A549 treated with GW870086 at 1 μM for 4 hours (cell line): ENCODE measurements at places on chromosomes 6 and 20. TPM values are rescaled to one million over a fixed set of nuclear protein-coding genes. Genes with fewer than 3 reads are reported as not detected.

Gene HELZ2
- total RNA-seq: 13.9 to 22.2 TPM (median 21.1 TPM) in 5 replicates

Gene GMEB2
- 8.6 to 10.9 TPM (median 10.3 TPM) in 5 replicates for total RNA-seq

Gene DDX27
- total RNA-seq: 58.3 to 61.2 TPM (median 60.3 TPM) in 5 replicates

Gene ANGPT4
- total RNA-seq: 0.06 to 0.07 TPM in 2 of 5 replicates, not detected in the others

Gene ASIP
- total RNA-seq: not detected in 5 replicates

Gene SNX3
- 73.4 to 115 TPM (median 112 TPM) in 5 replicates for total RNA-seq

Gene ZNF334
- not detected in 5 replicates for total RNA-seq

Gene CTAGE9
- total RNA-seq: not detected in 5 replicates

Gene SYNE1
- 19.9 to 22.4 TPM (median 21.2 TPM) in 5 replicates for total RNA-seq

Gene ENPP1
- 0.87 to 1.6 TPM (median 1.3 TPM) in 5 replicates for total RNA-seq

Gene SLC4A11
- 7.9 to 10.2 TPM (median 9.2 TPM) in 5 replicates for total RNA-seq

Gene MAVS
- 17.4 to 24.6 TPM (median 23.0 TPM) in 5 replicates for total RNA-seq

Gene TNXB
- total RNA-seq: 0.42 to 1.3 TPM (median 0.65 TPM) in 5 replicates

Gene ZKSCAN3
- total RNA-seq: 1.4 to 2.1 TPM (median 2.1 TPM) in 5 replicates

Gene SMOC2
- total RNA-seq: not detected in 5 replicates

Gene BHLHE23
- total RNA-seq: not detected in 5 replicates

Gene DSN1
- 21.4 to 27.4 TPM (median 24.5 TPM) in 5 replicates for total RNA-seq

Gene RIPOR3
- 0.08 TPM in 1 of 5 replicates, not detected in the others for total RNA-seq

Gene ATG5
- total RNA-seq: 21.1 to 26.5 TPM (median 23.6 TPM) in 5 replicates

Gene ELOVL2
- 4.7 to 7.1 TPM (median 6.8 TPM) in 5 replicates for total RNA-seq

Gene DEFB124
- not detected in 5 replicates for total RNA-seq

Gene DYNLT2
- 0.44 to 0.68 TPM (median 0.57 TPM) in 5 replicates for total RNA-seq

Gene OR2B6
- 0.14 to 0.32 TPM (median 0.18 TPM) in 3 of 5 replicates, not detected in the others for total RNA-seq

Gene PEX7
- 4.7 to 6.1 TPM (median 5.1 TPM) in 5 replicates for total RNA-seq

Gene ARMC2
- total RNA-seq: 1.3 to 2.5 TPM (median 1.9 TPM) in 5 replicates

Gene GUCA1A
- not detected in 5 replicates for total RNA-seq

Gene ADAM33
- total RNA-seq: 0.05 to 0.13 TPM (median 0.07 TPM) in 3 of 5 replicates, not detected in the others

Gene TINAG
- total RNA-seq: not detected in 5 replicates

Gene ERVFRD-1
- not detected in 5 replicates for total RNA-seq

Gene SOX18
- total RNA-seq: 1.7 to 2.6 TPM (median 2.2 TPM) in 5 replicates

Gene ULBP3
- 2.9 to 4.6 TPM (median 3.7 TPM) in 5 replicates for total RNA-seq

Gene SIRPD
- not detected in 5 replicates for total RNA-seq

Gene RSPO3
- total RNA-seq: 73.7 to 85.2 TPM (median 77.2 TPM) in 5 replicates

Gene FERMT1
- 13.4 to 16.1 TPM (median 15.4 TPM) in 5 replicates for total RNA-seq

Gene CDS2
- 47.1 to 66.6 TPM (median 64.4 TPM) in 5 replicates for total RNA-seq

Gene ADAT2
- 2.7 to 4.3 TPM (median 4.1 TPM) in 5 replicates for total RNA-seq

Gene CFAP206
- 0.40 to 0.73 TPM (median 0.46 TPM) in 5 replicates for total RNA-seq

Gene CLIC5
- total RNA-seq: 0.10 TPM in 1 of 5 replicates, not detected in the others

Gene MYB
- total RNA-seq: 0.50 to 1.2 TPM (median 0.83 TPM) in 5 replicates

Gene NNAT
- not detected in 5 replicates for total RNA-seq

Gene PNLDC1
- 0.07 to 0.08 TPM in 2 of 5 replicates, not detected in the others for total RNA-seq

Gene HDGFL1
- total RNA-seq: not detected in 5 replicates

Gene MYCT1
- 0.06 TPM in 1 of 5 replicates, not detected in the others for total RNA-seq

Gene RIPPLY2
- total RNA-seq: 0.26 to 1.5 TPM (median 0.58 TPM) in 4 of 5 replicates, not detected in the other

Gene GABRR1
- not detected in 5 replicates for total RNA-seq

Gene CST2
- total RNA-seq: 0.19 to 0.43 TPM (median 0.27 TPM) in 4 of 5 replicates, not detected in the other

Gene LY6G5C
- 1.3 to 2.5 TPM (median 1.7 TPM) in 5 replicates for total RNA-seq

Gene VGLL2
- total RNA-seq: not detected in 5 replicates

Gene PRL
- not detected in 5 replicates for total RNA-seq

Gene DEF6
- total RNA-seq: 0.06 TPM in 1 of 5 replicates, not detected in the others

Gene THBD
- total RNA-seq: 47.1 to 57.7 TPM (median 50.6 TPM) in 5 replicates

Gene BTBD3
- total RNA-seq: 13.7 to 19.7 TPM (median 17.2 TPM) in 5 replicates

Gene SAPCD1
- total RNA-seq: 1.6 to 3.9 TPM (median 3.7 TPM) in 5 replicates

Gene ADGRB3
- total RNA-seq: not detected in 5 replicates

Gene TNF
- total RNA-seq: 0.16 TPM in 1 of 5 replicates, not detected in the others
